ENCODE measurements at places on chromosomes 3 and 15.

- no peak for DNase-seq
Measured at GRCh38 chr3:52787246-52787645, 7.3 kb upstream of the ITIH3 start.

- DNase-seq: no peak
Measured at GRCh38 chr15:38972831-38973230, 408.2 kb upstream of the RASGRP1 start.

DNA sequence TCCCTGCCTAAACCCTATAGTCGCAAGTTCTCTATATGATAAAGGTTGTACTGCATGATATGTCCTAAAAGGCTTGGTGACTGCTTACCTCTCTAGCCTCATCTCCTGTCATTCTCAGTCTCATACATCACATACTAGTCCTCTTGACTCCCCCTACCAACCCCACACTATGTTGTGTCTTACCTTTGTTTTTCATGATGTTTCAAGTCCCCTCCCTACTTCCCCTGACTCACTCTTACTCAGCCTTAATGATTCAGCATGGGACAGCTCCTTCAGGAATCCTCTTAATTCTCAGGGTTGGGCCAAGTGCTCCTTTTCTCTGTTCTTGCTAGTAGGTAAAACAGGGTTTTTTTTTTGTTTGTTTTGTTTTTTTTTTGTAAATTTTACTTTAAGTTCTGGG is 49.6 kb downstream of the SLMAP start:
- peak; percentile 96 for DNase-seq

GRCh38 chr3:4580346-4581123 is 87.4 kb downstream of the ITPR1 start:
- no peak for DNase-seq

- DNase-seq: no peak
Measured at GRCh38 chr3:62379321-62379798, 6.0 kb upstream of the FEZF2 start.

GRCh38 chr15:41465822-41466421 is 27.8 kb upstream of the ITPKA start:
- DNase-seq: peak; percentile 37

GRCh38 chr15:65841121-65841930 is 28.0 kb upstream of the RAB11A start:
- DNase-seq: peak; percentile 12

DNA sequence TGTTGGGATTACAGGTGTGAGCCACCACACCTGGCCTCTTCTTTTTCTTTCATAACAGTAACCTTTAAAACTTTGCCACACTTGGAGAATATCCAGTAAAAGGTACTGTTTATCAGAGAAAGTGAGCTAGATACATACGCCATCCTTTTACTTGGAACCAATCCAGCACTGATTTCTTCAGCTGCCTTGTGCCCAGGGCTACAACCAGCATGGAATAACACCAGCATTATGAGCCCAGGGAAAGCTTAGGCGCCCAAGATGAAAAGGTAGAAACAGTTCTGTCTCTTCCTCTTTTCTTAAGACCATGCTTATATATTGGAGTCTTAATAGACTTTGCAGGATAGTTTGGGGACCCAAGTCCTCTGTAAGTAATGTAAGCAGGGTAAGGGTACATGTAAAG is 8.4 kb downstream of the SKIC8 start:
- no peak for DNase-seq

- no peak for DNase-seq
Measured at GRCh38 chr3:63762180-63762579, 56.9 kb upstream of the C3orf49 start.

DNA sequence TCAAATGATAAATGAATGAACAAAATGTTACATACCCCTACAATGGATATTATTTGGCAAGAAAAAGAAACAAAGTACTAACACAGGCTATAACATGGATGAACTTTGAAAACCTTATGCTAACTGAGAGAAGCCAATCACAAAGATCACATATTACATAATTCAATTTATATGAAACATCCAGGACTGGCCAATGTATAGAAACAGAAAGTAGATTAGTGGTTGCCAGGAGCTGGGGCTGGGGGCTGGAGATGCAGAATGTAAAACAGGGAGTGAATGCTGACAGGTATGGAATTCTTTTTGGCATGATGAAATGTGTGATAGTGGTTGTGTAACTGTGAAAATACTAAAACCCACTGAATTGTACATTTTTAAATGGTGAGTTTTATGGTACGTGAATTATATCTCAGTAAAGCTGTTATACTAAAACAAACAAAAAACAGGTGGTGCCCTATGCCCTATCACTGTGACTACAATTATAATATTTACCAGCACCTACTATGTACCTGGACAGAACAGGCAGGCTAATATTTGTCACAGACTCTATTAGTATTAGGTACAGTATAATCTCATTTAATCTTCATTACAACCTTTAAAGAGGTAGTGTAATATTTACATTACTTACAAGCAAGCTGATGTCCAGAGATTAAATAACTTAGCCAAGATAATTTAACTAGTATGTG is 90.0 kb downstream of the ETFA start:
- DNase-seq: no peak

DNA sequence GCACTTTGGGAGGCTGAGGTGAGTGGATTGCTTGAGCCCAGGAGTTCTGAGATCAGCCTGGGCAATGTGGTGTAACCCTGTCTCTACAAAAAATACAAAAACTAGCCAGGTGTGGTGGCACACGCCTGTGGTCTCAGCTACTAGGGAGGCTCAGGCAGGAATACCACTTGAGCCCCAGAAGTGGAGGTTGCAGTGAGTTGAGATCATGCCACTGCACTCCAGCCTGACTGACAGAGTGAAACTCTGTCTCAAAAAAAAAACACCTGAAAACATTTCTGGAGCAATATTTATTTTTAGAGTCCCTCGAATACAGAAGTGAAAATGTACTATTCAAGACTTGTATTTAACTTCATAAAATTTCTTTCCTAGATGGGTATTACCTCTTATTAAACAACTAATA is 4.6 kb downstream of the SPCS1 start:
- no peak for DNase-seq

- peak; percentile 55 for DNase-seq
Measured at GRCh38 chr3:169591983-169592644, 71.4 kb downstream of the MECOM start.

DNA sequence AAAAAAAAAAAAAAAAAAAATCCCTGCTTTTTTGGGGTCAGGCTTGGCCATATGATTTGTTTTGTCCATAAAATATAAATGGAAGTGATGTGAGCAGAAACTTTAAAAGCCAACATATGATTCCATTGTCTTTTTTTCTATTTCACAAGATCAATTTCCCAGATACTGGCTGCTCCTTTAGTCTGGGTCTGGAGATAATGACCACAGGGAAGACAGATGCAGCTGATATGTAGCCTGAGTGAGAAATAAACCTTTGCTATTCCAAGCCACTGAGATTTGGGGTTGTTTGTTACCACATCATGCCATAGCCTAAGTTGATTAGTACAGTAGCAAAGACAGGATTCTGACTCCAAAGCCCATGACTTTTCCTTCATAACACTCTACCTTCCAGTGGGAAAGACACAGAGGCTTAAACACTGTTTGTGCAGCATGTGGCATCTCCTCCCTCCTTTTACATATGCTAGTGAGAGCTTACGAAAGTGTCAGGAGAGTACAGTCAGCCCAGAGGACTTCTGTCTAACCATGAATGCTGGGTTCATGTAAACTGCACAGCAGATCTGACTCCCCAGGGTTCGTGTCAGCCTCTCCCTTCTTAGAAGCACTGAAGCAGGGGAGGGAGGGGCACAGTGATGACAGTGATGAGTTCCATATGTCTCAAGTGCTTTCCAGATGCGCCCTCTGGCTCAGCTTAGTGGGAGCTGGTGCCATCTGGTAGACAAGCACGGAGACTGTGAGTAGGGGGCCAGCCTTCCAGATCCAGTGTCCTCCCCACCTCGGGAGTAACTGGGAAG is 36.7 kb upstream of the SLC7A14 start:
- no peak for DNase-seq

- DNase-seq: no peak
Measured at GRCh38 chr3:56110886-56111285, 357.4 kb downstream of the ERC2 start.

GRCh38 chr3:156236556-156237260 is 116.3 kb downstream of the KCNAB1 start:
- DNase-seq: no peak

DNA sequence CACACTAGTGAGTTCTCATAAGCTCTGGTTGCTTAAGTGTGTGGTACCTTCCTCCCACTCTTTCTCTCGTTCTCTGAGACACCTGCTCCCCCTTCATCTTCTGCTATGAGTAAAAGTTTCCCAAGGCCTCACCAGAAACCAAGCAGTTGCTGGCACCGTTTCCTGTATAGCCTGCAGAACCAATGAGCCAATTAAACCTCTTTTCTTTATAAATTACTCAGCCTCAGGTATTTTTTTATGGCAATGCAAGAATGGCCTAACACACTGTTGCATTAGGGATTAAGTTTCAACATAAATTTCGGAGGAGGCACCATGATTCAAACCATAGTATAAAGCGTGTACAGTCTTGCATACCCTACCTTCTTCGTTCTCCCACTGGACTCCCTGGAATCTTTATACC is 252.3 kb upstream of the CHRM5 start:
- DNase-seq: peak; percentile 93

- peak; percentile 16 for DNase-seq
Measured at GRCh38 chr3:129087138-129087702, 26.6 kb downstream of the GP9 start.

DNA sequence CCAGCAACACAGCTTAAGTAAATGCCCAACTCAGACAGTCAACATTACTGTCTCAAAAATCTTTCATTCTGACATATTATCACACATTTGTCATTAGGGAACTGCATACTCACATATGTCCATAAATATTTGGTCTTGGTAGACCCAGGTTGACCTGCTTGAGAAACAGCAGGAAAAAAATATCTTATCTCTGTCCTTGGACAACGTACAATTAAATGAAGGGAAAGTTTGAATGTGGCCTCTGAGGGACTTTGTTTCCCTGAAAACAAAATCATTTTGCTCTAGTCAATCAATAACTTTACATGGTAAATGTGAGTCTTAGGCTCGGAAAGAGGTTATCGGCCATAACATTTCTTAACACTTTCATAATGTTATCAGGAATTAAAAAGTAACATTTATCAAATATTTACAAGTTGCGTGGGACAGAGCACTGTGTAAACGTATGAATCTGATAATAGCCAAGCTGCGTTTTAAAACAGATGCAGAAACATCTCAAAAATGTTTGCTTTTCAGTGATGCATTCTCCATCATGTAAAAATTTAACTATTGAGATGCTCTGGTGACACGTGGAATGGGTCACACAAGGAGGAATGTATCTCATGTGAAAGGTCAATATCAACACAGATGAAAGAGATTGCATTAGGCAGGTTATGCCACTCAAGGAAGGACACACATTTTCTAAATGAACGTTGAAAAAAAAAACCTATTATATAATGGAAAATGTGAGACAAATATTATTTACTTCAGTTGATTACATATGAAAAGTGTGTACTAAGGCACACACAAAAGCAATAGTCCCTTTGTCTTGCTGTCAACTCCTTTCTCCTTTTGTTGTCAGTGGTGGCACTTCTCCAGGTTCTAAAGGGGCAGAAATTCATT is 304.4 kb downstream of the WDR72 start:
- no peak for DNase-seq

- DNase-seq: no peak
Measured at GRCh38 chr15:52361975-52362494, 66.4 kb upstream of the MYO5C start.

GRCh38 chr3:81823882-81824395 is 62.5 kb upstream of the GBE1 start:
- DNase-seq: no peak

- DNase-seq: no peak
Measured at GRCh38 chr3:192237992-192238608, 489.2 kb downstream of the FGF12 start.

GRCh38 chr3:107328069-107328468 is 49.2 kb upstream of the CCDC54 start:
- DNase-seq: no peak

DNA sequence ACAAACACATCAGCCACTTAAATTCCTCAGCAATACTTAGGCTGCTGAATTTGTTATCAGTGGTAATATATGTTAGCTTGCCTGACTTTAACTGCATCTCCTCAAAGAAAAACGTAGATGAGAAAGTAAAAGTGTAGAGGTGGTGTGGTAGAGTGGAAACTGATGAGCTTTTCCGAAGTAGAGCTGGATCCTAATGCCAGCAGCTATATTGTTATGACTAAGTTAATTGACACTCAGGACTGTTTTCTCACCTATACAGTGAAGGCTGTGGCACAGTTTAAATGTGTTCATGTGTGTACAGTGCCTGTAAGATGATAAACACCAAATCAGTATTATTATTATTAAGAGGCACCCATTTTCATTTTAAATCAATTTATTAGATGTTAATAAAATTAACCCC is 174.9 kb downstream of the TNIK start:
- peak; percentile 17 for DNase-seq

DNA sequence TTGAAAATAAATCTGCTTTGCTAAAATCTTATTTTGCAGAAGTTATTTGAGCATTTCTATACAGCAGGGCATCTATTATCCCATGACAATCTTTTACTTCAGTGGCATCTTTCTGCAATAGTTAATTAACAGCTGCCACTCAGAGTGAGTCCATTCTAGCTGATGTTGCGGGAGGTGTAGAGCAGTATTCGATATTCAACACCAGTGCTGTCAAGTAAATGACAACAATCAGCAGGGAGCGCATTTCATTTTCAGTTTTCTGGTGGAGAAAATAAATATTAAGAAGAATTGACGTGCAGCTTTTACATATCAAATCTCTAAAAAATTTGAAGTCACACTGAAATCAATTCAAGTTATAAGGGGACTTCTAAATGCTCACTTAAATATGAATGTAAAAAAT is 286.2 kb downstream of the CTNNB1 start:
- DNase-seq: no peak

DNA sequence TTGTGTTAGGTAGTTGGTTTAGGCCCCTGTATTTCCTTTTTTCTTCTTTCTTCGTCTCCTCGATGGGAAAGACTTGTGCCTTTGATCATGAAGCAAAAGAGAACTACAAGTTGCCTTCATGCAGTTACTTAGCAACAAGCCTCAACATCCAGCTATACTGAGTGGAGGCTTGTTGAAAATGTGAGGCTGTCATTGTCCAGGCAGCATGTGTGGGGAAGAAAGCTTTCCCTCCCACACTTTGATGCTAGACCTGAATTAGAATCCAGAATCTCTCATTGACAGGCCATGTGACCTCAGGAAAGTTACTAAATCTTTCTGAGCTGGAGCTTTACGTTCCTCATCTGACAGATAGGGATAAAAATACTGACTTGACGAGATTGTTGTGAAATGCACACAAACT is 23.7 kb downstream of the IFT122 start:
- no peak for DNase-seq

DNA sequence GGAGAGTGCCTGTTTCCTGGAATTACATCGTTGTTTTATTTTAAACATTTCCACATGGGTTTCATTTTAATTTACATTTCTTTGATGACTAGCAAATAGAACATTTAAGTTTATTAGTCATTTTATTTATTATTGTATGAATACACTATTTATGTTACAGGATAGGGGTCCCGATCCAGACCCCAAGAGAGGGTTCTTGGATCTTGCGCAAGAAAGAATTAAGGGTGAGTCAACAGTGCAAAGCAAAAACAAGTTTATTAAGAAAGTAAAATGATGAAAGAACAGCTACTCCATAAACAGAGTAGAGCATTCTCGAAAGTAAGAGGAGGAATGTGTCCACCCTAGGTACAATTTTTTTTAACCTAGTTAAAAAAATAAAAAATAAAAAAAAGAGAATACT is 539.5 kb downstream of the NAALADL2 start:
- DNase-seq: no peak

GRCh38 chr15:47466357-47466756 is 250.9 kb upstream of the SEMA6D start:
- peak; percentile 77 for DNase-seq
